ENCODE measurements at places on chromosomes 4 and X. TPM values are rescaled to one million over a fixed set of nuclear protein-coding genes. Genes with fewer than 3 reads are reported as not detected.

- no peak for DNase-seq
These were observed 1.4 kb downstream of the CNKSR2 start for GRCh38 chrX:21375708-21376009.

DNA sequence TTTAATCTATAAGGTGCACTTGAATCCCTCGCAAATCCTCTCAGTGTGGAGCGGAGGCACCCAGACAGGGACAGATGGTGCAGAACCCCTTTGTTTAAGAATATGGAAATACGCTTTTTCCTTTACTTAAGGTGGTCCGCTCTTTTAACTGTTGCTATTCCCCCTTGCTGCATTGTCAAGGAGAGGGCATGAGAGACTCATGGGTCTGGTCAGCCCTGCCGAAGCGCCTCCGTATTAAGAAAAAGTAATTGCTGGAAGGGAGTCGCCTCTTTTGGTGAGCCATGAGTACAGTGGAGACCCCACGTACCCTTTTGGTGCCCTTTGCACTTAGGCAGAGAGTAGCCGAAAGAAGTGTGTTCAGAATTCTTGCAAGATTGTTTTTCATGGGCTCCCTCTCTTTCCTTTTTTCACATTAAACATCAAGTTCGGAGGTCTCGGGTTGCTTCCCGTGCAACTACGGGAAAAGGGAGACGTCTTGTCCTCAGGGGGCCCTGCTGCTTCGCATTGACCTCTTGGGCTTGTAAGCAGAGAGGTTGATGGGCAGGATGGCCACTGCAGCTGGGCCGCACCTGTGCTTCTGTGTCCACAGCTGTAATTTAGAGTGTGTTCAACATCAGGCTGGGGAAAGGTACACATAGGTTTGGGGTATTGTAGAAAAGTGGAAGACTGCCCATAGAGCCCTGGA is 109.6 kb downstream of the SPRY1 start:
- DNase-seq: peak; percentile 36

GRCh38 chr4:124135409-124135813 is 577.1 kb downstream of the ANKRD50 start:
- no peak for DNase-seq

DNA sequence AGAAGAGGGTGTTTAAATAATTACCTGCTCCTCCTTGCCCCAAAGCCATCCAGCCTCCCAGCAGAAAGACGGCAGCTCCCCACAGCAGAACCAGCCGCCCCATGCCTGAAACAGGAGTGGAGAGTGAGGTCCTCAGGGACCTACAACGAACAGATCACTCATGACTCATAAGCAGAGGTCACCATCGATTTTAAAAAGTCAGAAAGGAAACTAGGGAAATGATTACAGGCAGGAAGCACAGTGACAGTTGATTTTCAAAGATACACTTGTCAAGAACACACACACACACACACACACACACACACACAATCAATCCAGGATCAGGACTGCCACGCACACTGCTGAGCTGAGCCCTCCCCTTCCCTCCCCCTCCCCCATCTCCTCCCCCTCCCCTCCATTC is at the start of gene CRLF2:
Gene CRLF2 (minus strand): TSS at position 118 of the 400 bp plus-strand sequence. CDS start 15 bp downstream, at position 103.
- DNase-seq: no peak

- DNase-seq: no peak
These were observed 163.7 kb downstream of the SHOX start for GRCh38 chrX:794311-794710.

SMIM10 gene
- not detected for total RNA-seq

- peak; percentile 31 for DNase-seq
These were observed 767 bp upstream of the SMIM20 start for GRCh38 chr4:25913056-25913850.

- no peak for DNase-seq
These were observed 289.5 kb downstream of the SMARCA1 start for GRCh38 chrX:129233786-129234185.
